ENCODE measurements at places on chromosomes 7 and 10.

DNA sequence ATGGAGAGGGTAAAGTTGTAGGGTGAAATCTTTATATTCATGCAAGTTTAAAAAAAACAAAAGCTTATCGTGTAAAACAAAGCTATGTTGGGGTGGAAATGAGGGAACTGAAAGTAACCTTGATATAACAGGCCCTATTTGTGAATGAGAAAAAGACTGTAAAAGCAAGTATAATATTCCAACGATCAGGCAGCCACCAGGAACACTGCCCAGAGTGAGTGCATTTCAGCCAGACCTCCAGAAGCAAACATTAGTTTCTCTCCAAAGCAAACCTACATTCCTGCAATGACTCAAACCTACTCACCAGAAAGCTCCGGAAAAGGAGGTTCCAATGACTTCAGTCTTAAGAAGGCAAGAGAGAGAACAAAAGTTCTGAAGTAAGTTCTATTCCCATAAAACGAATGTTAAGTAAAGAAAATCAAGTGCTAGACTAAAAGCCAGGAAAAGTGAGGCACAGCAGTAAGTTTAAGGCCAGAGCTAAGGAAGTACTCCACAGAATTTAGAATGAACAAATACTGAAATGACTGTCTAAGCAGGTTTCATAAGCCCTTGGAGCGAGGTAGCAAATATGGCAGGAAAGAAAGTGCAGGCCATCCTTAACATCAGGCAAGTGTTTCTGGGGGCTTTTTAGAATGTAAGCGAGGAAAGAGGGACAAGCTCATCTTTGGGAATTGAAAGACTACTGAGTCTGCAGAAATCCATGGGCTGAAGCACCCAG, 493.1 kb downstream of the XPNPEP1 start:
- no peak for DNase-seq

GRCh38 chr7:29224726-29225125, 30.2 kb downstream of the CHN2 start:
- DNase-seq: no peak

DNA sequence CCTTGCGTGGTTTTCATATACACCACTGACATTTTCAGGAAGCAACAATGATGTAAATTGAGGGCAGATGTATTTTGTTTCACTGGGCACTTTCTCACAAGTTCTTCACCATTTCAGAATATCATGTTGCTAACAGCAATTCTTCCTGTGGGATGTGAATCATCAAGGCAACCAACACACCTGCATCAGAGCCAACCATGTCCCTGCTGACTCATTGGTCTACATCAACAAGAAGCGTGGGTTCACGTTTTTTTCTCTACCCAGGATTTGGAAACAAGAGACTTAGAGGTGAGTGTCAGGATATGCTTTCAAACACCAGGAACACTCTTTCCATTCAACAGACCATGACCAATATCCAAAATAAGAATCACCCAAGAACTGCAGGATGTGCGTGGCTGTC, 203.9 kb downstream of the TEX36 start:
- DNase-seq: no peak

GRCh38 chr10:90417029-90417428, 440.8 kb downstream of the HTR7 start:
- no peak for DNase-seq

DNA sequence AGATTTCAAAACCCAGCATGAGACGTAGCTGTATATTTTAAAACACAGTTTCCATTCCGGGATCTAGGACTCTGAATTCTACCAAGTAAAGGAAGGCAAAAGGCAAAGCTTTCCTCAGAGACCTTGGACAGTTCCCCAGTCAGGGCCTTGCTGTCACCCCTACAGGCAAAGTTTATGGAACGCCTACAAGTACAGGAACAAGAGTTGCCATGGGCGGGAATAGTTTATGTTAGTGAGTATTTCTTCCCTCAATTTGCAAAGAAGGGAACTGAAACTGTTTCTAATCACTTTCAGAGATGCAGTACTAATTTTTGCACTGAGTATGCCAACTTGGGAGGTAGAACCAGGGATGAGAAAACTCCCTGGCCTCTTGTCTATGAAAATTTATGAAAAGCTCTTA, 68.2 kb upstream of the LRGUK start:
- DNase-seq: no peak

DNA sequence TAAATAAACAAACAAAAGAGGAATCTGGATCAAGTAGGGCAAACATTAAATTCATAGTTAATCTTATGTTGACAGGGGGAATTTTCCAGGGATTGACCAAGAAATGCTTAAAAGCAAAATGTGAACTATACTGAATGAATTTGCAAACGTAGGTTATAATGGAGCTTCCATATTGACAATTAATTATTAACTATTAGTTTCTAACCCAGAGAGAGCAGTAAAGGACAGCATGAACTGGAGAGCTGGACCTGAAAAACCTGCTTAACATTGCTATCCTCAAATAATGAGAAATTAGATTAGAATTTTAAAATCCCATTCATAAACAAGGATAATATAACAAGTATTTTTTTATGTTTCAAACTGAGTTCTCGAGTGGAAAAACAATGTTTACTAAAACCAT, 1089.6 kb downstream of the DNAJB9 start:
- DNase-seq: no peak

DNA sequence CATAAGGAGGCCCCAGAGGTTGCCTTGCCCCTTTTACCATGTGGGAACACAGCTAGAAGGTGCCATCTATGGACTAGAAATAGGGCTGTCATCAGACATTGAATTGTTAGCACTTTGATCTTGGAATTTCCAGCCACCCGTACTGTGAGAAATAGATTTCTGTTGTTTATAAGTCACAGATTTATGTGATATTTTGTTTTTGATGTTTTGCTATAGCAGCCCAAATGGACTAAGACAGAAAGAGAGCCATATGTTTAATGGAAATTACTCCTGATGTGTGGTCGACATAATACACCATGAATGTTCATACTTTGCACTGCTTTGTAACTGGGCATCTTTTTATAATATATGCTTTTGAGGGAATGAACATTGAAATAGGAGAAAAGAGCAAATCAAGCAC, 302.2 kb downstream of the BBS9 start:
- DNase-seq: no peak

DNA sequence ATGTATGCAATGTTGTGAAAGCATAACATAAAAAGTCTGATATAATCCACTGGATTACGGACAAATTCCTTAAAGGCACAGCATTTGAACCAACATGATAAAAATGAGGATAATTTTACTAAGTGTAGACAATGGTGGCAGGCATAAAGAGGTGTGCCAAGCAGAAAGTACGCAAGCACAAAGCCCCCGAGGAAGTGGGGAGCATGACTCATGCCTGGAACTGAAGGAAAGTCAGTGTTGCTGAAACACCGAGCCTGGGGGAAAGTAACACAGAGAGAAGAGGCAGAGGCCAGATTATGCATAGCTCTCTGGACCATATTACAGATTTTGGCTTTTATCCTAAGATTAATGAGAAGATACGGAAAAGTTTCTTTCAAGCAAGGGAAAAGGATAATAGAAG, 490.0 kb upstream of the PHF14 start:
- DNase-seq: no peak

- no peak for DNase-seq
These were observed 51.5 kb downstream of the WDR37 start for GRCh38 chr10:1107679-1108078.

- no peak for DNase-seq
These were observed 178.2 kb upstream of the SORCS1 start for GRCh38 chr10:107342711-107343110.

DNA sequence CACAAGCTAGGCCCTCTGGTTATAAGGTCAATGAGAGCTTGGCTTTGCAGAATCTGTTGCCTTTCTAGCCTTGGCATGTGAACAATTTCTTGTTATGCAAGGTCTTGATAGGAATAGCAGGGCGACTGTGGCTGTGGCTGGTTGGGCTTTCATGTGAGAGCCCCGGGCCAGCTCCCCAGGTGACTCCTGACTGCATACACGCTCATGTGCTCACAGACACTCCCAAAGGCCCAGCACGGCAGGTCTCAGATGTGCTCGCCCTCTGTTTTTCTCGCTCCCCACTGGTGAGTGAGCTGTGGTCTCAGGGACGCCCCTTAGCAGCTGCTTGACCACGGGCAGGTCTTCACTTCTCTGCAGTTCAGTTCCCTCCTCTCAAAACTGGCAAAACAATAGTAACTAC, 37.1 kb upstream of the ZNF32 start:
- no peak for DNase-seq

DNA sequence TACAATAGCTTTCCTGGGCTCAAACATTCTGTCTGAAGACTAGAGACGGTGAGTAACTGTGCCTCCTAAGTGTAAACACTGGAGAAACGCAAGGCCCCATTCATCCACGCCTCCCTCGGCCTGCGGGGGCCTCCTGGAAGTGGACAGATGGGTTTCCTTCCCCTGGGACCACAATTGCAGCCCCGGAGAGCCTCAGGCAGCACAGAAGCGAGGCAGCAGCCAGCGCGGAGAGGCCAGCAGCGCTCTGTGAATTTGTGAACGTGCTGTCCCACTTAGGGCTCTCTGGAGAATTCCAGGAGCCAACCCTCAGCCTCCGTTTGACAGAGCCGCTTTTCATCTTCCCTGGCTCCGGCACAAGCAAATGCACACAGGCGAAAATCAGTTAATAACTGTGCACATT, 23.2 kb upstream of the CALN1 start:
- DNase-seq: no peak

DNA sequence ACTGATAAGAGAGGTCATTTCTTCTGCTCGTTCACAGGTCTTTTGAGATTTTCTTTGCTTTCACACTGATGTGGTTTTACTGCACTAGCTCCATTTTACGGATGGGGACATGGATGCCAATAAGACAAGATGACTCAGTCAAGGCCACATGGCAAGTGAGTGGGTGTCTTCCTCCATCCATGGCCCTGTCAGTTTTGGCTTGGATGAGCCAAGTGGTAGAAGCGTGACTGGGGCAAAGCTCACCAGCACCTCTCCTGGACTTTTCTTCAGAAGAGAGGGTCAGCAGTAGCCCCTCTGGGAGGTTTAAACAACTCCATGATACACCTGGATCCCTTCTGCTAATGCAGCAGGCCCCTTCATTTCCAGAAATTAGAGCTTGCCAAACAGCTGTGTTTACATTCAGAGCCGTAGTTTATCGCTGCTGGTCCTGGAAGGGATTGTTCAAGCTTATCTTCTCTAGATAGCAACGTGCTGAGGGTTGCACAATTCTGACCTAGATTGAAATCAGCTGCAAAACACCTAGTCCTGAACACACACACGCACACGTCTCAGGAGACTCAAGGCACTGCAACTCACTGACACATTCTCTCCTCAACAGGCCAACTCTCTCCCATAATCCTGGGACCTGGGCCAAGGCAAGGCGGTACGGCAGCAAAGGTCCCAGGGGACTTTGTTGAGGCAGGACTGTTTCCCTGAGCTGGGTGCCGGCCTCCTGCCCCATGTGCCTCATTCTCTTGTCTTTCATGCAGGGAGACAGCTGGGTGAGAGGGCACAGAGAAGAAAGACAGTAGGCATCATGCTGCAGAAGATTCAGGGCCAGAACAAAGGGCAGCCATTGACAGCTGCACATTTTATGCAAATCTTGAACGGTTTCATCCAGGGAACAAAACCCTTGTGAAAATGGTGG, 14.2 kb upstream of the PDCD4 start:
- DNase-seq: no peak

DNA sequence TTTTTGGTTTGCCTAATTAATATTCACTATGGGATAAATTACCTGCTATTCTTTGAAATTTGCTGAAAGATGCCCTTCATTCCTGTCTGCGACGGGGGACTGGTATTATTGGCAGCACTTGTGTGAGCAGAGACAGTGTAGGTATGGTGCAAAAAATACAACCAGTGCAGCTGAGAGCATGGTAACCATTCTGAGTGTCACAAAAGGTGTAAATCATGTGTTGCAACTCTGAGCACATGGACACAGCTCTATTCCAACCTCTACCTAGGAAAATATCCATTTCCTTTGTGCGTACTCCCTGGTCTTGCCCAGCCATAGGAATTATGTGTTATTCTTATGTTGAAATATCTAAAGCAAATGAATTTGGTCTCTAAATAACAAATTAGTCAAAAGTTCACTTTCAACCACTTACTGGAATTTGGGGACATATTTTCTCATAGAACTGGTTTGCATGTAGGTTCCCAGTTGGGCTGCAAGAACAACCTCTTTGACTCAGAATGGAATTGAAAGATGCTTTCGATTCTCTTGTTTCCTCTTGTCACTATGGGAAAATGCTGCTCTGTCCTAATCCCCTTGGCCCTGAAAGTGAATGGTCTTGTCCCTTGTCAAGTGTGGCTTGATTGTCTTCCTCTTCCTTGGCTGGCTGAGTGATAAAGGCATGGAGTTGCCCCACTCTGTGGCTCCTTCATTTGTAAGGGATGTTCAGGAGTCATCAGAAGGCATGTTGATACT, 57.0 kb downstream of the CELF2 start:
- DNase-seq: no peak

GRCh38 chr7:130276796-130277762, 10.4 kb downstream of the CPA2 start:
- no peak for DNase-seq

DNA sequence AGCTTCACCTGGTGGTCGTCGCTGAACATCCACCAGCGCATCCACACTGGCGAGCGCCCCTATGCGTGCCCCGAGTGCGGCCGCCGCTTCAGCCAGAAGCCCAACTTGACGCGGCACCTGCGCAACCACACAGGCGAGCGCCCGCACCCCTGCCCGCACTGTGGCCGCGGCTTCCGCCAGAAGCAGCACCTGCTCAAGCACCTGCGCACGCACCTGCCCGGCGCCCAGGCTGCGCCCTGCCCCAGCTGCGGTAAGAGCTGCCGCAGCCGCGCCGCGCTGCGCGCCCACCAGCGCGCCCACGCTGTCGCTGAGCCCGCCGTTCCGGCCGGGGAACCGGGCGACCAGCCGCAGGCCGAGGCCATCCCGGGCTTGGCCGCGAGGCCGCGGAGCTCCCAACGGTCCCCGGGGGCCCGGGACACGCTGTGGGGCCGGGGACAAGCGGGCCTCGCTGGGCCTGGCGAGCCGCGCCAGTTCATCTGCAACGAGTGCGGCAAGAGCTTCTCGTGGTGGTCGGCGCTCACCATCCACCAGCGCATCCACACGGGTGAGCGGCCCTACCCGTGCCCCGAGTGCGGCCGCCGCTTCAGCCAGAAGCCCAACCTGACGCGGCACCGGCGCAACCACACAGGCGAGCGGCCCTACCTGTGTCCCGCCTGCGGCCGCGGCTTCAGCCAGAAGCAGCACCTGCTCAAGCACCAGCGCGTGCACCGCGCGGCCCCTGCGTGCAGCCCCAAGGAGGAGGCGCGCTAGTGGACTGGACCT, 18.4 kb downstream of the ZNF775 start:
- DNase-seq: no peak

- no peak for DNase-seq
These were observed 1.7 kb upstream of the MCU start for GRCh38 chr10:72690071-72690755.

DNA sequence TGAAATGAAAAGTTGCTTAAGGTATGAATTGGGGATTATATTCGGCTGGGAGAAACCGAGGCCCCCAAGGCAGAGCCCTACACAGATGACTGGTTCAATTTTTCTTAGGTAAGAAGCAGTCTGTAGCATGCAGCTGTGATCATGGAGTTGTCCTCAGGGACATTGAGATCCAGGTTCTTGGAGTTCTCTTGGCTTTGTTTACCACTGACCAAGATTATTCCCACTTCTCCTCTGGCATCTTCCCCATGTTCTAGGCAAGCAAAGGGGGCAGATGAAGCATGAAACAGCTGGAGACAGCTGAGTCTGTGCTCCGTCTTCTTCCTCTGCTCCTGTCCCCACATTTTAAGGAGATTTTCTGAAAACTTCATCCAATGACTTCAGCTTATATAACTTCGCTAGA, 129.5 kb upstream of the BMPER start:
- DNase-seq: no peak

- no peak for DNase-seq
These were observed 39.7 kb upstream of the SAMD8 start for GRCh38 chr10:75071756-75072155.

Data from activated T-helper 1 cell treated with anti-CD3 and anti-CD28 coated beads, Interleukin-12 subunit alpha, Interleukin-12 subunit beta, Interleukin-2, Interleukin-4 antibody, amounts not matched to agents 30 ng/mL and 10 ng/mL and 1 ng/mL, durations not matched to agents 14 hours and 24 hours and 36 hours (primary cell).